ENCODE measurements at places on chromosomes 11 and 22.

GRCh38 chr11:107549253-107549953, 16.1 kb downstream of the ALKBH8 start:
- no peak for DNase-seq

DNA sequence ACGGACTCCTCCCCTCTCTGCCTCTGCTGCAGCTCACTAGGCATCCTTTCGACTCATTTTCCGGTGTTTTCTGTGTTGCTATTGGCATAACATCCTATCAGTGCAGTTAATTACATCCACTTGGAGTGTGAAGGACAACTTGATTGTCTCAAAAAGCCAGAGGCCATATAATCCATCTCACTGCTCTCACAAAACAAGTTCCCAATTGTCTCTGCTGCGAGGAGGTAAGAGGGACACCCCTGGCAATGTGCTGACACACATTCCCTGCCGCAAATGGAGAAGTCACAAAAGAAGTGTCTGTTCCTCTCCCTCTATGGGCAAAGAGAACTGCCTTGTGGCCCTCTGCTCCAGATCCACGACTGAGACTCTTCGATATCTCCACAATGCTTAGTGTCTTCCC, 618.4 kb downstream of the OPCML start:
- DNase-seq, result no peak

DNA sequence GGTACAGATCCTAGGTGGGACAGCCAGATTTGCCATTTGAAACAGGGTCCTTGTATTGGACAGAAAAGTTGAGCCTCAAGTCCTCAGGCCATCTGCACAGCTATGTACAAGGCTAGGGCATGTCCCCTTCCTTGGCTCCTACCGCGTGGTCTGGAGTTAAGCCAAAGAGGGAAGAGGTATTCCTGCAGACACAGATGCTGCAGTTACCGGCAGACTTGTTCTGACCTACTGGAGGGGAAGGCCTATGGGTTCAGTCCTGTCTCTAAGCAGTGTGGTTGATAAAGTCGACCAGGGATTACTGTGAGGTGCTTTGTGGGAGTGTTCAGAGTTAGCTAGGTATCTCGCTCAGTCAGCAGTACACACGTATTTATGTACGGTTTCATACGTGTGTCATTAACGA, 180.6 kb downstream of the ADAMTS15 start:
- DNase-seq, result no peak

- no peak for DNase-seq
Measured at GRCh38 chr11:9438611-9439010, 22.2 kb upstream of the ZNF143 start.

- DNase-seq, result no peak
Measured at GRCh38 chr11:14480716-14481115, 18.9 kb downstream of the COPB1 start.

GRCh38 chr11:107006076-107006833, 12.0 kb downstream of the GUCY1A2 start:
- DNase-seq, result no peak

DNA sequence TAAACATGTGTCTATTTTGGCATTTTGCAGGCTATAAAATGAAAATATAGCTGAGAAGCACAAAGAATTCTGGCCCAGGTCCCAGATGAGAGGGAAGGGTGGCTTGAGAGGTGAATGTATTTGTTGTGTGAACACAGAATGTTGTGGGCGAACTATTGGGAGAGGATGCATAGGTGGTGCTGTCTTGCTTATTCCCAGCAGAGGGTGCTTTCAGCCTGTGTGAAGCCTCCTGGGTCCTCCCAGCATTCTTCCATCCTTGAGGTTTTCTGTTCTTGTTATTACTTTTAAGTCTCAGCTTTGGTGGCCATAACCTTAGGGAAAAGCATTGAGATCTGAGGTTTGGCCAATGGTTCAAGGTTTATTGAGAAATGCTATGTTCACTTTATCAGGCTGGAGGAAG, 108.7 kb upstream of the SNX19 start:
- no peak for DNase-seq

GRCh38 chr11:129595038-129595962, 219.7 kb downstream of the BARX2 start:
- no peak for DNase-seq

DNA sequence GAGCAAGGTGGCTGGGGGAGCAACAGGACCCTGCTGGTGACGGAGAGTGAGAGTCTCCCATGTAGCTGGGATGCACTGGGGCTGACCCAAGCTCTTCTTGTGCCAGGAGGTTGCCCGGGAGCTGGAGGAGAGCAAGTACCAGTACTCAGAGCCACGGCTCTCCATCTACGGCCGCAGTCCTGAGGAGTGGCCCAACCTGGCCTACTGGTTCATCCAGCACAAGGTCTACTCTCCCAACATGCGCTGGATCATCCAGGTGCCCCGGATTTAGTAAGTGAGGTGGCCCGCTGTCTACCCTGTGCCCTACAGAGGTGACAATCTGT, 40.4 kb downstream of the AMPD3 start:
- no peak for DNase-seq

- DNase-seq, result no peak
Measured at GRCh38 chr11:69731110-69731509, 27.3 kb upstream of the FGF19 start.

DNA sequence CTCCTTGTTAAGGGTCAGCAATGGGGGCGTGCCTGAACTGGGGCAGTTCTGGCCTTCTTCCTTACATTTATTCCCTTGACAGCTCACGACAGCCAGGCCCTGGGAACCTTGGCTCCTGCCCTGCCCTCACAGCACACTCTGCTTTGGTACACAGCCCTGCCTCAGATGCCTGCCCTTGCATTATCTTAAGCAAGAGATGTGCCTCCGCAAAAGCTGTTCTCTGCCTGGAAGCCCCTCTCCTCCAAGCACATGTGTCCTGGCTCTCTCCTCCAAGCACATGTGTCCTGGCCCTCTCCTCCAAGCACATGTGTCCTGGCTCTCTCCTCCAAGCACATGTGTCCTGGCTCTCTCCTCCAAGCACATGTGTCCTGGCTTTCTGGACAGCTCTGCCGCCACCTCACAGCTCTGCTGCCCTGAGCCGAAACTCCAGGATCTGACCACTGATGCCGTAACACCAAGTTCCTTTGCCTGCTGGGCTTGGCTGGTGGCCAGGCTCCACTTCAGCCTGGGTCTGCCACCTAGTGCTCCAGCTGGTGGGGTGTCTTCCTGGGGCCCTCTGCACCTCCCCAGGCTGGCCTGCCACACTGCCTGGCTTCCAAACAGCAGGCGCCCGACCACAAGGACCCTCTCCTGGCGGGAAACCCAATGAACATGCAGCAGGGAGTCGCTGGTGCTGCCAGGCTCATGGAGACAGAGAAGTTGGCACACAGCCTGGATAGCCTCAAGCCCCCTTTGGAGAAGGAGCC, 53.0 kb downstream of the SCUBE1 start:
- DNase-seq, result no peak

DNA sequence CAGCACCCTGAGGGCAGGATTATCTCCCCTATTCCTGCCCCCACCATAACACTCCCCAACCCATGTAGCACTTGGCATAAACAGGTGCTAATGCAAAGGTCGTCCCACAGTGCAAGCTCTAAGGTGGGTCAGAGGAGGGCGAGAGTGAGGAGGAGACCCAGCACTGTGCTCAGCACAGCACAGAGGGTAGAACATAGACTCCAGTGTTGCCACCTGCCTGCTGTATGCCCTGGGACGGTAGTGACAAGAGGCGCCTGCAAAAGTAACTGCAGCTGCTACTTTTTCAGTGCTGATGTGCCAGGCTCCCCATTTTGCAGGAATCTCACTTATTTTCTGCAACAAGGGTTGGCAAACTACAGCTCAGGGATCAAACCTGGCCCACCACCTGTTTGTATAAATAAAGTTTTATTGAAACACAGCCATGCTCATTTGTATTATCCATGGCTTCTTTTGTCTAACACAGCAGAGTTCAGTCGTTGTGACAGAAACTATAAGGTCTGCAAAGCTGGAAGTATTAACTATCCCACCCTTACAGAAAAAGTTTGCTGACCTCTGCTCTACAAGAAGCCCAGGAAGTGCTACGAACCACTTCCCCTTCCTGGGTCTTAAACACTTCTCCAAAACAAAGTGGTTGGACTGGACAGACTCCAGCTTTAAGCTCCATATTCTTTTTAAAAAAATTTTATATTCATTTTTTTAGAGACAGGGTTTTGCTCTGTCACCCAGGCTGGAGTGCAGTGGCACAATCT, 16.9 kb upstream of the CDC42BPG start:
- DNase-seq, result no peak

- no peak for DNase-seq
Measured at GRCh38 chr11:106463796-106464201, 386.3 kb downstream of the AASDHPPT start.

GRCh38 chr11:36699271-36699670, 101.2 kb upstream of the RAG2 start:
- DNase-seq, result no peak

- no peak for DNase-seq
Measured at GRCh38 chr11:11400635-11401232, 47.7 kb upstream of the CSNK2A3 start.

GRCh38 chr11:17494019-17494418, 17.4 kb upstream of the ABCC8 start:
- no peak for DNase-seq

DNA sequence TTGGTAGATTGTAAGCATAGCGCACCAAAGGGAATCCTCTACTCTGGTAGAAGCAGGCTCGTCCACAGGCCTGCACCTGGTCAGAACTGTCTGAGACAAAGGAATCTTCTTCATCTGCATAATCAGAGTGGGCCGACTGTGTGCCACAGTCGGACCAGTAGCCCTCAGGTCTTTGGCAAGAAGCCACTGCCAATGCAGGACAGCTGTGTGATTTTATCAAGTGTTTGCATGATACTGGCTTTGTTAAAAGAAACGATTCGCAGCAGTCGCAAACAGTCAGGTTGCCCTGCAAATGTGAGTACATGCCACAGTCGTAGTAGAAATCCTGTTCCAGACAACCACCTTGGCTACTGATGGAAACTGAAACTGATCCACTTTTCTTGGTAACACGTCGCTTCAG, 4.9 kb upstream of the CCDC34 start:
- DNase-seq, result no peak

- no peak for DNase-seq
Measured at GRCh38 chr11:17179970-17180369, 27.8 kb downstream of the PIK3C2A start.

DNA sequence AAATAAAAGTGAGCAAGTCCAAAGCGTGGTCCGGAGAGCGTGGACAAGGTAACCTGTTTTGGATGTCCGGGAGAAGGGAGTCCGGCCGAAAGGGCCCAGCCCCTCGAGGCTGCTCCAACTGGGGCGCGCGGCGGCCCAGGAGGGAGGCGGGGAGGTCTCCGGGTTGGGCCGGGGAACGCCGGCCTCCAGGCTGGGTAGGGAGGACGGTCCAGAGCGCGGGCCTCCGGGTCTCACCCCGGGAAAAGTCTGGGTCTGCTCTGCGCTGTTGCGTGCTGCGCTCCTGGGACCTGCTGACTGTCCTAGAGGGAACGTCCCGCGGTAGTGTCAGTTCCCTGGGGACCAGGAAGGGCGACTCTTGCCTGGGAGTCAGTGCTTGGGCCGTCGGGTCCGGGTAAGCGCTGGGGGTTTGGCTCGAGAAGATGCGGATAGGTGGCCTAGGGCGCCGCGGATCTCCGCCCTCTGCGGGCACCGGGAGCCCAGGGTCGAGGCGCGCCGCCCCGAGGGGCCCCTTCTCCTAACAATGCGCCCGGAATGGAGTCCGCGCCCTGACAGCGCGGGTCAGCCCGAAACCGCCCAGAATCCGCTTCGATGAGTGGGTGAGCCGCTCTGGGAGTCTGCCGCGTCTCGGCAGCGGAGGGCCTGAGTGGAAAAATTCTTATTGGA, 988 bp upstream of the FLI1 start:
- DNase-seq, result peak; percentile 35

GRCh38 chr22:38257181-38257580, 15.6 kb downstream of the TMEM184B start:
- no peak for DNase-seq

DNA sequence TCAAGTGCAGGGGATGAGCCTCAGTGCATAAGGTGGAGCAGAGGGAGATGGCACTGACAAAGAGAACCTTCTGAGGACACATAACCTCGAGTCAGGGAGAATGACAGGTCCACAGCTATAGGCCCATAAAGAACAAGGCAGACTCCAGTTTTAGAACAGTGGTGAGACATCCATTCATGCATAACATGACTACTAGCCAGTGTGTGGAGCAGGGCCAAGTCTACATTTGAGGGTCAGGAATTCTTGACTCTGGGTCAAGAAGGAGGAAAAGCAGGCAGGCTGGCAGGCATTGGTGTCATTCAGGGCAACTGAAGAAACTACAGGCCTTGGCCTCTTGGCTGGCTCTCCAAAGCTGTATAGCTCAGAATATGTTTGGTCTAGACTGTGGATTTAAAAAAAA, 54.9 kb downstream of the MTNR1B start:
- DNase-seq, result no peak

GRCh38 chr22:19579880-19580279, 55.7 kb upstream of the CLDN5 start:
- DNase-seq, result no peak

DNA sequence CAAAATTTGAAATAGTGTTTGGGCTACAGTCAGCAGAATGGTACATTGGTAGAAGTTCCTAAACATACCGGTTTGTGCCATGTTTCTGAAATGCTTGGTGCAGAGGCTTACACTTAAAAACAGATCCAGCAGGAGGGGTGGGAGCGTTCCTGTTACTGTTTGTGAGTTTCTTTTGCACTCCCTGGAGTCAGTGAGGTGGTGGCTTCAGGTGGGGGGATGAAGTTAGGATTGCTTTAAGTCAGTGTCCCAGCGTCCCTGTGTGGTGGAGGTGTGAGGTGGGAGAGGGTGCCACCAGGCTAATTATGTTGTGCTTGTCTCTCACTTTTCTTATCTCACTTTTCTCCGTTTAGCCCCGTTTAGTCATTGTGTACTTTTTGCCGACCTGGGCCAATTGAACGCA, 9.7 kb downstream of the TNRC6B start:
- no peak for DNase-seq

GRCh38 chr11:120842195-120842594, 181.7 kb upstream of the TBCEL start:
- DNase-seq, result no peak

DNA sequence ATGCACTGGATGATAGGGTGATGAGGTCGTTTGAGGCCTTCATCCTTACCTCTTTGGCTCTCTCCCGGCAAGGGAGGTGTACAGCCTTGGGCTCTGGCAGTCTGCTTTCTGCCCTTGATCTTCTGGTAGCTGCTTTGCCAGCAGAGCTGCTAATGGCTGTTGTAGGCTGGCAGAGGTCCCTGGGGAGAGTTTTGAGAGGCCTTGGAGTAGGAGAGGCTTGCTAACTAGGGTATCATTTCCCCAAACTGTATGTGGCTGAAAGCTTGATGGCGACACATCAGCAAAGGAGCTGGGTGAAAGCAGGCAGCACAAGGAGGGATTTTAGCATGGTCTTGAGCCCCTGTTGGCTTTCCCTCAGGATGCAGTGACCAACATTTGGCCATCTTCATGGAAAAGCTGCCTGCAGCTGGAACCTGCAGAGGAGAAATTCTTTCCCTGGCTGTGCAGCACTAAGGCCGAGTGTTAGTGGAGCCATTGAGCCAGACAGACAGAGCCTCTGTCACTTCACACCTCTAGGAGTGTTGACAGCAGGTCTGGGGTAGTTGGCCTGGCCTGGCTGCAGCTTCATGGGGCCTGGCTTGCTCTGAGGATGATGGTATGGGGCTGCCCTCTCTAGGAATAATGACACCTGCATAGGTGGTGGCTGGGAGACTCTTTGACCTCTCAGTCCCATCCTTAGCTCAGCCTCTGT, 3.5 kb upstream of the AMPD3 start:
- DNase-seq, result no peak

GRCh38 chr11:108220721-108221336, 1.6 kb downstream of the NPAT start:
- DNase-seq, result no peak

- DNase-seq, result no peak
Measured at GRCh38 chr11:132792341-132793140, 739.8 kb downstream of the OPCML start.

GRCh38 chr22:41140365-41140957, 48.1 kb downstream of the EP300 start:
- no peak for DNase-seq

Data from activated naive CD4-positive, alpha-beta T cell (primary cell).